NCI-H460 (cell line): ENCODE measurements at places on chromosomes 6 and 20. TPM values are rescaled to one million over a fixed set of nuclear protein-coding genes. Genes with fewer than 3 reads are reported as not detected.

Gene RFX6
- not detected in 2 replicates for total RNA-seq

Gene SLC17A1
- not detected in 2 replicates for total RNA-seq

Gene SLC17A2
- not detected in 2 replicates for total RNA-seq

Gene RPN2
- 474 and 480 TPM in 2 replicates for total RNA-seq

- DNase-seq, result no peak
Measured at GRCh38 chr6:106165885-106166485, 79.8 kb downstream of the PRDM1 start.

DNA sequence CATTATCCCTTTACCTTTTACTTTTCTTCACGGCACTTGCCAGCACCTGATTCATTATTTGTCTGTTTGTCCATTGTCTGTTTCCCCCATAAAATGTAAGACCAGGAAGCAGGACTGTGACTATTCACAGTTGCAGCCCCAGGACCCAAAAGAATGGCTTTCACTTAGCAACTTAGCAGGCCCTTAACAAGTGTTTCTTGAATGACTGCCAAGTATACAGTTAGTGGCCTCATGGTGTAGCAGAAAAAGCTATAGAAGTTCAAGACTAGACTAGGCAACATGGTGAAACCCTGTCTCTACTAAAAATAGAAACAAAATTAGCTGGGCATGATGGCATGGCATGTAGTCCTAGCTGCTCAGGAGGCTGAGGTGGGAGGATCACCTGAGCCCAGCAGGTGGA is 4.3 kb downstream of the SLC26A8 start:
- DNase-seq, result no peak

DNA sequence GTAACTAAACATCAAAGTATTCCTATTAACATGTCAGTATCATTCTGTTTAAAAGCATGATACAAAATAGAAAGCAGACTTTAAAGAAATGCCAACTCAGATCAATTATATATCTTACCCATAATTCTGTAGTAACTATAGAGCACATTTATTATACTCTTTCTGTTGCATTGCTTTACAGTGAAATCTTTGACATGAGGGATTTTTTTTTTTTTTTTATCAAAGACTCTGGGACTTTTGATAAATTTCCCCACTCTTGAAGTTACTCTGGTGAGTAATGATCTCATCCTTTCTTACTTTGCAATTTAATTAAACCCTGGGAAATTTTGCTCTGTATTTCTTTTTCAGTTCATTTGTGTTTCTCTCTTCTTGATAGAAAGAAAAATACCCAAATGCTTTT is 17.4 kb downstream of the ADGRF4 start:
- DNase-seq, result no peak

GRCh38 chr6:54377776-54378175 is 69.5 kb downstream of the TINAG start:
- no peak for DNase-seq

- DNase-seq, result no peak
Measured at GRCh38 chr20:3038454-3038853, 5.0 kb upstream of the GNRH2 start.

DNA sequence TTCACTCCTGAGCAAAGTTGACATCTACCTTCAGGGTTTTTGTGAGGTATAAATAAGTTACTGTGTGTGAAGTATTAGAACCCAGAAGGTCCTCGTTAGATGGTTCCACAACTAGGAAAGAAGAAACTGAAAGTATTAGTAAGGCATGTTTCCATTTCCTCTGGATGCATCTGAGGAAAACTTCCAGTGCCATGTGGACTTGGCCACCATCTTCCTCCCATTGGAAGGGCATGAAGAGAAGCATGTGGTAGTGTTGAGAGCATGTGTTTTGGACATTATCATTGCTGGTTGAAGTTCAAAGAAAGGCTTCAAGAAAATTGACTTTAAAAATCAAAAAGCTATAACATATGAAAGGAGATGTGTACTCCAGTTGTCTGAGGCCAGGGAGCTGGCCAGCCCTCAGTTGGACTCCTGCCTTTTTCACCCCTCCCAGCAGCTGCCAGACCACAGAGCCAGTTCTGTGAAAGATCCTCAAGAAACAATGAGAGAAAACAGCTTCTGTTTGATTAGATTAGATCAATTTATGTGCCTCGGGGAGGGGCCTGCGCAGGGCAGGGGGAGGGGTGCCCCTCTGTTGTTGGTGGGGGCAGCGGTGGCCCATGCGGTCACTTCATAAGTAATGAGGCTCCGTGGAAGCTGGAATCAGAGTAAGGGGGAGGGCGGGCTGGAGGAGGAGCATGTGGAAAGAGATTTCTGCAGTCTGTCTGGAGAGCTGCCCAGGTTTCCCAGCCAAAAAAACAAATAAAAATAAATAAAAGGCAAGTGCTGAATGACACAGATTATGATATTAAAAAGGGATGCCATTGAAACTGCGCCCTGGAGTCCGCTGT is 154.0 kb downstream of the JARID2 start:
- DNase-seq, result no peak
